ENCODE measurements at places on chromosomes 7 and 10. TPM values are rescaled to one million over a fixed set of nuclear protein-coding genes. Genes with fewer than 3 reads are reported as not detected.

SPAG6 gene
- not detected for total RNA-seq

ANXA11 gene
- 116 TPM for total RNA-seq

SUN3 gene
- total RNA-seq = not detected

AGBL3 gene
- total RNA-seq = 4.8 TPM

KIF11 gene
- total RNA-seq = 3.2 TPM

HOXA1 gene
- total RNA-seq = 1.1 TPM

GRCh38 chr10:11194859-11195586 is 177.4 kb downstream of the CELF2 start:
- DNase-seq = no peak

DNA sequence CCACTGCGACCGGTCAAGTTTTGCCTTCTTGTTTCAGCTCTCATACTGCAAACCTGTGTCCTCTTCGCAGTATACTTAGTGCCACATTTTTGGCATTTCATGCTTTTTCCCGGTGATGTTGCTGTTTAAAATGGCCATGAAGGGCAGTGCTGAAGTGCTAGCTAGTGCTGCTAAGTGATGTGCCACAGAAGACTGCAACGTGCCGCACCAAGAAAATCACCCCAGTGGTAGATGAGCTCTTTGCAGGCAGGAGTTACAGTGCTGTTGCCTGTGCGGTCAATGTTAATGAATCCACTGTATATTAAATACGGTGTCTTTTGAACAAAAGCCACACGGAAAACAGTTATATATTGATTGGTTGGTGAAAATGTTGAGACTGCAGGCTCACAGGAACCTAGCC is 120.3 kb downstream of the ANLN start:
- DNase-seq = no peak

DNA sequence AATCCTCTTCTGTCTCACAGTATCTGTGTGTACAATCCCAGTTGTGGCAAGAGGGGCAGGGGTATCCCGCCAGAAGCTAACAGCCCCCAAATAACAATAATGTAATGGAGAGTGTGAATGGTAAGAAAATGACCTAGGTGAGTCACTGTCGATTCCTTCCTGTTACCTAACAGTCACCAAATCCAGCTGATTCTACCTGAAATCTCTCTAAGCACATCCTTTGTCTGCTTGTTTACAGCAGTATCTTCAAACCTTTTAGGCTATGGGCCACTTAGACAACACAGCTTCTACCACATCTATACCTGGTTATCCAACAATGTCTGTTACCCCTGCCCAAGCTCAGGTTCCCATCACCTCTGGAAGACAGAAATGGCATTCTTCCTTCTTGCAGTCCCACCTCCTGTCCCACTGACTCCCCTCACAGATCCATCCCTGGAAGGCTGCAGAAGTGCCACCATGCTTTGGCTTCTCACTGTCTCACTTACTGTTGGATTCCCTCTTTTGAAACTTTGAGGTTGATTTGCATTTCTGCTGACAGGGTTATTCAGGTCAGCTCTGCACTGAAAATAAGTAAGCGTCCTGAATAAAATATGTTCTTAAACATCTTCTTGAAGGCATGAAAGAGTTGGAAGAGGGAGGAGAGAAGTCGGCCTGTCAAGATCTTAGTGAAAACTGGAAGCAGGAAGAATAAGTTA is 13.1 kb downstream of the PIP4K2A start:
- no peak for DNase-seq

All from spleen (tissue), 13 donors.